Occipital lobe (tissue), 3 donors: ENCODE measurements at places on chromosomes 13 and 19.

- DNase-seq = no peak
Observed at GRCh38 chr13:66837246-66837645, 392.9 kb downstream of the PCDH9 start.

- no peak for DNase-seq
Observed at GRCh38 chr13:27977476-27978300, 8.6 kb upstream of the CDX2 start.

DNA sequence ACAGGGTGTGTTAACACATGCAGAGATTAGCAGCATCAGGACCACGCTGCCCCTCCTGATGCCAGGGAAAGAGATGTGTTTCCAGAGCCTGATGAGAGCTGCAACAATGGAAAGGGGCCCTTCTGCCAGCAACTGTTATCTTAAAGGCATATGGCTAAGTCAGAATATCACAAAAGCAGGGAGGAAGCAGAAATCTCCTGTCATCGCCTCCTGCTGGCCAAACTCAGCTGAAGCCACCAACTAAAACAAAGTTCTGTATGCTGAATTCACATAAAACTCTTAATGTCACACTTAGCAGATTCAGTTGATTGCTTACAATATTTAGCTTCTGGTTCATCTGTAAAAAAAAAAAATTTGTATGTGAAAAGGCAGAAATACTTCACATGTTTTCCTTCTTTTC, 178.2 kb downstream of the GPC5 start:
- DNase-seq = no peak

- no peak for DNase-seq
Observed at GRCh38 chr13:38394777-38395496, 45.3 kb downstream of the UFM1 start.

- no peak for DNase-seq
Observed at GRCh38 chr19:34994643-34995541, 5.2 kb upstream of the GRAMD1A start.

DNA sequence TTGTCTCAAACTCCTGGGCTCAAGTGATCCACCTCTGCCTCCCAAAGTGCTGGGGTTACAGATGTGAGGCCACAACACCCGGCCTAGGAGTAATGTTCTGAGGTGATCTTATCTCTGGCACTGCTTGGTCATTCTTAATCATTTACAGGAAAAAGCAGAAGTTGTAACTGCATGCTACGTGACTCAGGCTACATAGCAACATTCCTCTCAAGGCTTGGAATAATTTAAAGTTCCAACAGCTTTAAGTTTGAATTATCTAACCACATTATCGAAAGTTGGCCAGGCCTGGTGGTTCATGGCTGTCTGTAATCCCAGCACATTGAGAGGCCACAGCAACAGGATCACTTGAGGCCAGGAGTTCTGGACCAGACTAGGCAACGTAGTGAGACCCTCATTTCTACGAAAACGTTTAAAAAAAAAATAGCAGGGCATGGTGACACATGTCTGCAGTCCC, 3.9 kb upstream of the B9D2 start:
- DNase-seq = no peak

- DNase-seq = no peak
Observed at GRCh38 chr19:19613506-19613905, 5.0 kb downstream of the PBX4 start.

- no peak for DNase-seq
Observed at GRCh38 chr13:23990455-23990854, 93.2 kb upstream of the C1QTNF9B start.

DNA sequence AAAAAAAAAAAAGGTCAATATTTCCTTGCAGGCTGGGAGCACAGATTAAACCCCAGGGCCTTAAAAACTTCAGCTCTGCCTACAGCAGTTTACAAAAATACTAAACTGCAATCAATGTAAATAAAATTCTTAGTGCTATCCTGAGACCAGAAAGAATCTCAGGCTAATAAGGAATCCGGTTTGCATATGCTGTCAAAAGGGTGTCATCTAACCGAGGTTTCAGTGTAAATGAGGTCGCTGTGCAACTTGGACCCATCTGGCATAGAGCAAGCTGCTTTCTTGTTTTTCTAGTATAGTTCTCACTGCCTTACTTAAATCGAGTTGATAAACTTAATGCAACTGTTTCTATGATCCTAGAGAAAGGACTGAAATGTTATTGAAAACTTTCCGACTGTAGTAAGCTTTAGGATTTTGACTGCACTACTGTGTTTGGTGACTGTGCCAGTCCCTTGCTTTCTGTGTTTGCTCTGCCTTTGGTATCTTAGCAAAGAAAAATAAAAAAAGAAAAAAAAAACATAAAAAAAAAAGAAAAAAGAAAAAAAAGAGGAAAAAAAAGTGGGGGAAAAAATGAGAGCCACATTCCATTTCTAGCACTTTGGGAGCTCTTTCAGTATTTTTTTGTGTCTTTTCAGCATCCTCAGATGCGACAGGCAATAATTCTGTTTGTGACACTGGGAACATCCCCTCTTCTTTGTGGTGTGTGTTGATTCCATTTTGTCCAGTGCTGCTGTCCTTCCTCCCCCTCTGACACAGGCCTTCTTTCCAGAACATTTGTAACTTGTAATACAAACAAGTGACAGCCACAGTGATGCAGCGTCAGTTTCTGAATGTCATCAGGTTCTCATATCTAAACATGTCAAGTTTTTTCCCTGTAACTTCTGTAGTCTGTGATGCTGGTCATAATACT, 340.5 kb downstream of the ZNF536 start:
- no peak for DNase-seq

DNA sequence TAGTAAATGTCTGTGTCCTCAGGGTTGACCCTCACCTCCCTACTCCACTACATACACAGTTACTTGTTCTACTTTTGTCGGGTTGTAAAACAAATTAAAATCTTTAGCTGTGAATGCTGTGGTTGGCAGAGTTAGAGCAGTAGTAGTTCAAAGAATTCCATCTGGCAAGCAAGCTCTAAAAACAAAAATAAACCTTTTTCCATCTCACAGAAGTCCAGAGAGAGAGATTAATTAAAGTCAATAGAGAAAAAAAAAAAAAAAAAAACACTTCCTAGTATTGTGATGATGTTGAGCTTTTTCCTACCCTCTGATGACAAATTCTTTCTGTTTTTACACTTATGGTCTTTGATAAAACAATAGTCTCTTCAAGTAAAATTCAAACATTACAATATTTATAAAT, 338.4 kb downstream of the PCDH17 start:
- DNase-seq = no peak

DNA sequence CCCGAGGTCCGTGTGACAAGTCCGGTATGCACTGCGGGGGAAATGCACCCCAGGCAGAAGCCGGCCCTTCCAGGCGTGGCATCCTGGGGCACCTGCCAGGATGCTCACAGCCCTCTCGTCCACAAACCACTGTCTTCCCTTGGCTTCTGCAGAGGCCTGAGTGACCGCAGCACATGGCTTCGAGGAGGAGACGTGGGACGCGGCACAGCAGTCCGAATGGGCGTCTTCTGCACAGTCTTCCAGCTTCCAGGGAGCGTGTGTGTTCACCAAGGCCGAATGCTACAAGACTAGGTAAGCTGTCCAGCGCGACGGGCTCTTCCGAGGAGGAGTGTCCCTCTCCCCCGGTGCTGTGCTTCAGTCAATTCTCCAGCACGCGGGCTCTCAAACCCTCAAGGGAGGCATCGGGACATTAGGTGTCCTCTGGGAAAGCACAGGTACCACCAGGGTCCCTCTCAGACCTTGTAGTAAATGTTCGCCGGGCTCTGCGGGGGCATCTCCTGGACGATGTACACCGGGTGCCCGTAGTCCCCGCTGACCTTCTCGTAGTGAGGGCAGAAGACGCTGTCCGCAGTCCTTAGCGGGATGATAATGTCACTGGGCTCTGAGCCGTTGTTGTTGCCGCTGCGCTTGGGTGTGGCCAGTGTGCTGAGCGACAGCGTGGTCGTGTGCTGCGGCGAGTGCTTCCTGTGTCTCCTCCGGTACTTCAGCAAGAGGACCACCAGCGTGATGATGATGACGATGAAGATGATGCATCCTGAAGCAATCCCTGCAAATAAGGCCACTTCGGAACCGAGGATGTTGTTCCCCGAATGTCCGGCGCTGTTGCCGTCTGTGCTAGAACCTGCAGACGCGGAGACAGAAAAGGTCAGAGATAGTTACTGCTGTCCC, 42.6 kb downstream of the EFNB2 start:
- no peak for DNase-seq

- no peak for DNase-seq
Observed at GRCh38 chr19:39826311-39826945, 7.5 kb downstream of the DYRK1B start.

DNA sequence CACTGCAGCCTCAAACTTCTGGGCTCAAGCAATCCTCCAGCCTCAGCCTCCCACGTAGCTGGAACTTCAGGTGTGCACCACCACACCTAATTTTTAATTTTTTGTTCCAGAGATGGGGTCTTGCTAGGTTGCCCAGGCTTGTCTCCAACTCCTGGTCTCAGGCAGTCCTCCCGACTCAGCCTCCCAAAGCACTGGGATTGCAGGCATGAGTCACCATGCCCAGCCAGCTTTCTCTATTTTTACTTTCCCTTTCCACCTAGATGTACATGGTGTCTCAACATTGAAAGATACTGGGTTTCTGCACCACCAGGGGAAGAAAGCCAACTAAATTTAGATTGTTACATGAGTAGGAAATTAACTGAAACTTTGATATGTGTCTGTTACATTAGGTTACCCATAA, 13.8 kb upstream of the ZNF846 start:
- no peak for DNase-seq

DNA sequence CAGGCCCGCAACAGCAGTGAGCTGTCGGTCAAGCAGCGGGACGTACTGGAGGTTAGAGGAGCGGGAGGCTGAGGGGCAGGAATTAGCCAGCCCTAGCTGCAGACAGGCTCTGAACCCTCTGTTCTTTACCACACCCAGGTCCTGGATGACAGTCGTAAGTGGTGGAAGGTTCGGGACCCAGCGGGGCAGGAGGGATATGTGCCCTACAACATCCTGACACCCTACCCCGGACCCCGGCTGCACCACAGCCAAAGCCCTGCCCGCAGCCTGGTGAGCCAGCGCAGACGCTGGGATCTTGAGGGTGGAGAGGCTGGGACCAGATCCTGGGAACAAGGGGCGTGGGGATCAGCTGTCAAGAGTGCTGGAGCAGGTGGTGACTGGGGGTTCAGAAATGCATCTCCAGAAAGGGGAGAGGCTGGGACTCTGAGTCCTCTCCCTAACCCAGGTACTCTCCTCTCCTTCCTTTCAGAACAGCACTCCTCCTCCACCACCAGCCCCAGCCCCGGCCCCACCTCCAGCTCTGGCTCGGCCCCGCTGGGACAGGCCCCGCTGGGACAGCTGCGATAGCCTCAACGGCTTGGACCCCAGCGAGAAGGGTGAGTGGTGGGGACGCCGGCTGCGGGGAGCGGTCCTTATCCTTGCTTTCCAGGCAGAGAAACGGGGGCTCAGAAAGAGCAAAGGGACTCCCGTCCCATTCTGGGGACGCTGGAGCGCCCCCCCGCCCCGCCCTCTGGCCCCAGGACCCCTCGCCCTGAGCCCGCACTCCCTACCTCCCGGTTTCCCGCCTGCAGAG, 10.4 kb downstream of the EPS8L1 start:
- DNase-seq = no peak

DNA sequence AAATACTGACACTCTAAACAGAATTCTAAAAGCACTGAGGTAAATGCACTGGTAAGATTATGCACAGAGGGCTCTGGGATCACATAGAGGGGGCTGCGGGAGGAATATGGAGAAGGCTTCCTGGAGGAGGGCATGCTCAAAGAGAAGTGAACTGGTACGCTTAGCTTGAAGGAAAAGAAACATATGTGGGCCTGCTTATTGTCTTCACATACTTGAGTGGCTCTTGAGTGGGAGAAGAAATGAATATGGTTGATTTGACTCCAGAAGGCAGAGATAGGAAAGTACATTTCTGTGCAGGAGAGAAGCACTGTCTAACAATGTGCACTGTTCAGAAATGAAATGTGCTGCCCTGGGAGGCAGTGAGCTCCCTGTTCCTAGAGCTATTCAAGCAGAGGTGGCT, 91.1 kb downstream of the KL start:
- DNase-seq = no peak

GRCh38 chr13:97639236-97639635, 205.3 kb downstream of the RAP2A start:
- no peak for DNase-seq

DNA sequence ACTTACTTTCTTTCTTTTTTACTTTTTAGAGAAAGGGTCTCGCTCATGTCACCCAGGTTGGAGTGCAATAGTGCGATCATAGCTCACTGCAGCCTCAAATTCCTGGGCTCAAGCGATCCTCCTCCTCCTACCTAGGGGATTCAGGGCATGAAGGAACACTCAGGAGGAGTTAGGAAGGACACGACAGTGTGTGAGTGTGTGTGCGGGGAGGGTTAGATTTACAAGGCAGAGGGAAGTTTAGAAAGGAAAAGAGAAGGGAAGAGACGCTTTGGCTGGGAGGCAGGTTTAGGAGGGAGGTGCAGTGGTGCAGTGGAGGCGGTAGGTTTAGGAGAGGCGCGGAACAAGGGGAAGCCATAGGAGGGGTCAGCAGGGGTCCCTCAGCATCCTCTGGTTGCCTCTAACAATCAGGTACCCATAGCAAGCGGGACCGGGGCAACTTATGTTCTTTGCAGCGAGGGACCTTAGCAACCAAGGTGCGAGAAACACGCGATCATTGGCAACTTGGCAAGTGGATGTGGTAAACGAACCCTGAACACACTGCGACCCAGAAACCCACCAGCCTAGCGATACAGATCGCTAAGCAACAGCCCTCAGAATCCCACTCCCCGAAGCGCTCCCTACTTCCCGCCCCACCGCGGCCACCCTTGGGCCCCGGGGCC, 501 bp downstream of the SIRT2 start:
- no peak for DNase-seq

- DNase-seq = no peak
Observed at GRCh38 chr19:43371909-43372308, 18.4 kb downstream of the CD177 start.

- DNase-seq = no peak
Observed at GRCh38 chr13:95505986-95506385, 46.5 kb upstream of the CLDN10 start.

GRCh38 chr13:74080762-74081161, 53.4 kb downstream of the KLF12 start:
- no peak for DNase-seq

- DNase-seq = no peak
Observed at GRCh38 chr19:48726556-48726955, 7.0 kb upstream of the MAMSTR start.
